ENCODE measurements at places on chromosomes 16 and 17.

DNA sequence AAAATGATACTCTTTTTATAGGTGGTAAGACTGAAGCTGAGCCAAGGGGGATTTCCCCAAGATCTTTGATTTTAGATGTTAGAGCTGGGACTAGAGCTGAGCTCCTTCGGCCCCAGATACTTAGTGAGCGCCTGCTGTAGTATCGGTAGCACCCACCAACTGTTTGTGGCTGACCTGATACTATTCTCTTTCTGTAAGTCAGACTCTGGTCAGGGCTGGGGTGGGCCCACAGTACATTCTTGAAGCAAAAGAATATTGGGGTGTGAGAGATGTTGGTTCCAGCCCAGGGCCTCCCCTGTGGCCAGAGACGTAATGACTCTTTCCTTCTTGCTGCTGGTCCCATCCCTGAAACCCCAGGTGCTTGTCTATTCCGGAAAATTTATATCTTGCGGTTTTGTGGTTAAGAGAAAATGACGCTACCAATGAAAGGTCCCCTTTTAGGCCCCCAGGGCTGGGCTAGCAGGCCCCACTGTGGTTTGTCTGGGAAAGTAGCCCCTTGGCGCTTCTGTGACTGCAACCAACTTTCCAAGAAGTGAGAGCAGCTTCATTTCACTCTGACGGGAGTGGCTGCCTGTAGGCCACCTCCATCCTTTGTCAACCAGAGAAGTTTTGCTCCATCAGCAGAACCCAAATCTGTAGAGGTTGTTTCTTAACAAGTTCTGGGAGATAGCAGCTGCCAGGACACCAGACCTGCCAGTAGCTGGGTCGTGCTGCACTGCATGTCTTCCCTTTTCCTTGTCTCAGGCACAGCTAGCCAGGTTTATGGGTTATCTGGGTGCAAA lies 86.4 kb upstream of the LGALS9 start:
- no peak for DNase-seq

DNA sequence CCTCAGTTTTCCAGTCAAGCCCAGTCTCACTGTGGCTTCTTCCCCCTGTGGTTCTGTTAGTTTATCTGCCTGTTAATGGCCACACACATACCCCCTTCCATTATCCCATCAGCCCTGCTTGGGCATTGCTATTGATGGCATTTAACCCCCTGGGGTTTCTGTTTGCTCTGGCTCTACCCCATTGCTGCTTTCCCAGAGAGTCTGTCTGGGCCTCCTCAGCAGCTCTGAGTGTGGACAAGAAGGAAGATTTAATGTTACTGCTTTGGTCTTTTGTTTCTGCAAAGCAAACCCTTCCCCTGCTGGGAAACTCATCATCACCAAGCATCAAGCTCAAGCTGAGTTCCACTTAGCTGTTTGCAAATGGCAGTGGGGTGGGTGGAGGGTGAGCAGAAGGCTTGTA lies 162.7 kb downstream of the CCT6B start:
- DNase-seq: peak; percentile 61

GRCh38 chr17:78484271-78485246 lies 92.6 kb downstream of the DNAH17 start:
- peak; percentile 99 for DNase-seq

DNA sequence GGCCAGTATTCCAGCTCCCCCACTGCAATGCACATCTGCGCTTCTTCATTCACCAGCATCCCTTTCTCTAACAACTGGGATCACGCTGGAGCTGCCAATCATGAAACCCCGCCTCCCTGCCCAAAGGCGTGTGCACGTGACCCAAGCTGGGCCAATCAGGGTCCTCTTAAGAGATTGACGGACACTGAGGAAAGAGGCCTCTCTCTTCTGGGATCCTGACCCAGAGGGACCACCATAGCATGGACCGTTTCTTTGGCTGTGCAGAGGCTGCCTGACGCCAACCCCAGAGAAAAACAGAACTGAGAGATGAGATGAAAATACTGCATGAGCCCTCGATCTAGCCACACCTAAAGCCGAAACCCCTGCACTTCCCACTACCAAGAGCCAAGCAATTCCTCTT lies 32.0 kb downstream of the COTL1 start:
- peak; percentile 89 for DNase-seq

GRCh38 chr17:77645072-77646045 lies 313.1 kb upstream of the TNRC6C start:
- peak; percentile 63 for DNase-seq

DNA sequence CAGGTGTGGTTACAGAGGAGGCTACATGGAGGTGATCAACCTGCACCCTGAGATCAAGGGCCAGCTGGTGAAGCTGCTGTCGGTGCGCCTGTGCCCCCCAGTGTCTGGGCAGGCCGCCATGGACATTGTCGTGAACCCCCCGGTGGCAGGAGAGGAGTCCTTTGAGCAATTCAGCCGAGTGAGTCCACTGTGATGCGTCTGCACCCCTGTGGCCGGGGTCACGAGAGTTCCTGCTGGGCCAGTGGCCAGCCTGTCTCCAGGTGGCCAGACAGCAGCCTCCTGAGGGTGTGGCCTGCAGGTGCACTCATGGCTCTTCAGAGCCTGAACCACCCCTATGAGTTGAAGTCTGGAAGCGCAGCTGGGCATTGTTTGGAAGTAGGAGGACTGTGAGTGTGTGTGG lies 38.1 kb downstream of the GPT2 start:
- DNase-seq: no peak

Data from iPS-NIHi11 (cell line).